Kidney (tissue), 22 donors: ENCODE measurements at places on chromosomes 12 and 14. TPM values are rescaled to one million over a fixed set of nuclear protein-coding genes. Genes with fewer than 3 reads are reported as not detected.

DNA sequence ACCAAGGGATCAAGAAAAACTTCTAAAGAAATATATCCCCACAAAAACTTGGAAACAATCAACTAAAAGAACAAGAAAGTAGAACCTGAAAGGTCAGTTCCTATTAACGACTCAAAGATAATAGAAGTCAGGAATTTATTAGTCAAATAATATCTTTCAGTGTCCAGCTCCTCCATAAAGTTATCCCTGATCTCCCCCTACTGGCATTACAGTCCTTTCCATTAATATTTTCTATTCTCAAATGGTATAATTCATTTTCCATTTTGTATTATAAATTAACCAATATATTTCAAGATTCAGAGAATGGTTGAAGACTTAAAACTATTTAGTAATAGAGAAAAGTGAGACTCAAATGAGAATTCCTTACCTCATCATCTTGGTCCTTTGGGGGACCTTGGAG, 11.6 kb upstream of the SUPT16H start:
- H3K4me3 ChIP-seq = no peak overlapping the region
- peaks cover 56% of the 10 kb centered on the region for H3K36me3 ChIP-seq
- no peaks in the 10 kb centered on the region for H3K27me3 ChIP-seq

GRCh38 chr14:100982353-100982752, 78.8 kb upstream of the RTL1 start:
- H3K27me3 ChIP-seq = no peaks in the 10 kb centered on the region
- no peak overlapping the region for H3K4me3 ChIP-seq
- no peak for DNase-seq
- H3K27ac ChIP-seq = no peak overlapping the region
- no peaks in the 10 kb centered on the region for H3K4me1 ChIP-seq

DNA sequence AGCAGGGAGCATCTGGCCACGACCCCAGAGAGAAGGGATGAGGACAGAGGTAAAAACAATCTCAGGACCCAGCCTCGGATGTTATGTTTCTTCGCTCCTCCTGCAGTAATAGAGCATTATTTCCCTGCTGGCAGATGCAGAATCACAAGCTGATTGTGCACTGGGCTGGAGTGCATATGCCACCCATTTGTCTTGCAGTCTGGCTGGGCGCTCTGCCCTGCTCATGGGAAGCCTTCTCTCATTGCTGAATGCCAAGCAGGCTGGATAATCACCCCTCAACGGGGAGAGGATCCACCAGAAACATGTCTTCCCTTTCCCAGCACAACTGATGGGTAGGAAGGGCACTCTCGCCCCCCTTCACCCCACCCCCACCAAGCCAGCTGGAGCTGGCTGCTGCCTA, 8.5 kb upstream of the VASH1 start:
- H3K4me1 ChIP-seq = no peaks in the 10 kb centered on the region
- no peak for DNase-seq
- no peak overlapping the region for H3K27ac ChIP-seq
- H3K4me3 ChIP-seq = no peak overlapping the region
- H3K27me3 ChIP-seq = no peaks in the 10 kb centered on the region
- no peaks in the 10 kb centered on the region for H3K36me3 ChIP-seq

DNA sequence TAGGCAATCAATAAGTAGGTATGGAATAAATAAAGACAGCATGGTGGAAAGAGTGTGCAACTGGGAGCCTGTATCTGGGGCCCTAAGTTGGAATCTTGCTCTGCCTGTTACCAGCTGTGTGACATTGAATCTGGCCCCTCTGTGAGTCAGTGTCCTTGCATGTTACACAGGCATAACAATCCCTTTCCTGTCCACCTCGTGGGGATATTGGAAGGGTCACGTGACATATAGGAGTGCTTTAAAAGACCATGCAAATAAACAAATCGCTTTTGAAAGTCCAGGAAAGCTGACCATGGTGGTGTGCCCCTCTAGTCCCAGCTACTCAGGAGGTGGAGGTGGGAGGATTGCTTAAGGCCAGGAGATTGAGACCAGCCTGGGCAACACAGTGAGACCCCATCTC, 51.1 kb upstream of the VRK1 start:
- no peak for DNase-seq

- no peak overlapping the region for H3K27ac ChIP-seq
- DNase-seq = no peak
- H3K27me3 ChIP-seq = no peaks in the 10 kb centered on the region
- peaks cover 20% of the 10 kb centered on the region for H3K36me3 ChIP-seq
Measured at GRCh38 chr14:52011523-52011922, 22.2 kb downstream of the RTRAF start.

The HHIPL1 gene
- 0.88 TPM for total RNA-seq

DNA sequence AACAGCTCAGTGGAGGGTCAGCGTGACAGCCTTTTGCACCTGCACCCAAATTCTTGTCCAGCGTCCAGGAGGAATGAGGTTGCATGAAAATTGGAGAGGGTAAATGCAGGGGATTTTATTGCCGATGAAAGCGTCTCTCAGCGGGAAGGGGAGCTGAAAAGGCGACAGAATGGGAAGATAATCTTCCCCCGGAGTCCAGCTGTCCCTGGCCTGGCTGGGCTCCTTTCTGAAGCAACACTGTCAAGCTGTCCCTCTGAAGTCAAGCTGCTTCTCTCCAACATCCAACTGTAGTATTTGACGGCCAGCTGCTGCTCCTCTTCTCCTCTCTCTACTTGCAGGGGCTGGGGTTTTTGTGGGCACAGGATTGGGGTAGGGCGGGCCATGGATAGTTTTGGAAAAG, 32.7 kb downstream of the NOPCHAP1 start:
- no peaks in the 10 kb centered on the region for H3K36me3 ChIP-seq
- no peaks in the 10 kb centered on the region for H3K4me1 ChIP-seq
- H3K27ac ChIP-seq = no peak overlapping the region
- H3K27me3 ChIP-seq = no peaks in the 10 kb centered on the region

DNA sequence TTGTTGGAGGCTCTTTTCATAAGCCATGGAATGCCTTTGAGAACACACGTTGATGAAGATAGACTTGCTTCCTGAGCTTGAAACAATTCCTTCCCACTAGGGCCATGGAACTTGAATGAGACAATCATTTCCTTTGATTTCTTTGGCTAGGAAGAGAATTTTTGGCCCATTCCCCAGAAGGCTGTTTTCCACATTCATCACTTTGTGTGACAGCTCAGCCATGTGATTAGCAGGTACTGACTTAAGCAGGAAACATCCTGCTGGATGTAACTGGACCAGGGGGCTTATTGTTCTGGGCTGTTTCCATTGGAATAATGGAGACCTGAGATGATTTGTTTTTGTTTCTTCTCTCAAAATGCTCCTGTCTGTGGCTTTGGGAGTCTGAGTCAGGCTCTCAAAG, 469.8 kb upstream of the SEL1L start:
- no peak overlapping the region for H3K27ac ChIP-seq
- no peaks in the 10 kb centered on the region for H3K4me1 ChIP-seq
- no peak for DNase-seq
- H3K27me3 ChIP-seq = no peaks in the 10 kb centered on the region
